ENCODE measurements at places on chromosomes 6 and 20. TPM values are rescaled to one million over a fixed set of nuclear protein-coding genes. Genes with fewer than 3 reads are reported as not detected.

GJA10 gene
- not detected for total RNA-seq

HLA-DMB gene
- total RNA-seq, result 2.3 TPM

IL17A gene
- total RNA-seq, result not detected

UBD gene
- total RNA-seq, result 0.49 TPM

TRIM10 gene
- not detected for total RNA-seq

C6orf52 gene
- 2.3 TPM for total RNA-seq

MYBL2 gene
- total RNA-seq, result 92.0 TPM

CLDN20 gene
- total RNA-seq, result not detected

BPHL gene
- 22.9 TPM for total RNA-seq

NFATC2 gene
- 7.5 TPM for total RNA-seq

KIAA0408 gene
- total RNA-seq, result 5.3 TPM

RUNX2 gene
- 1.3 TPM for total RNA-seq

GUCA1A gene
- total RNA-seq, result not detected

SMLR1 gene
- not detected for total RNA-seq

HLA-DOA gene
- total RNA-seq, result 0.50 TPM

LRRN4 gene
- total RNA-seq, result not detected

PPP1R11 gene
- 42.1 TPM for total RNA-seq

HLA-F gene
- 5.1 TPM for total RNA-seq

ARMH2 gene
- total RNA-seq, result not detected

GPR6 gene
- total RNA-seq, result not detected

ZBTB12 gene
- 4.2 TPM for total RNA-seq

DOP1A gene
- 3.5 TPM for total RNA-seq

MUC22 gene
- not detected for total RNA-seq

IMPG1 gene
- not detected for total RNA-seq

HLA-DRB5 gene
- total RNA-seq, result not detected

MEI4 gene
- total RNA-seq, result not detected

LPIN3 gene
- 7.5 TPM for total RNA-seq

FILIP1 gene
- 0.19 TPM for total RNA-seq

DTD1 gene
- total RNA-seq, result 81.9 TPM

VSX1 gene
- 1.6 TPM for total RNA-seq

SDHAF4 gene
- total RNA-seq, result 4.4 TPM

ETV7 gene
- 0.09 TPM for total RNA-seq

FAM217A gene
- total RNA-seq, result not detected

PLN gene
- not detected for total RNA-seq

SCRT2 gene
- not detected for total RNA-seq

SIRPD gene
- total RNA-seq, result not detected

Measured in A549 treated with RU486 at 1 μM for 4 hours (cell line).